ENCODE measurements at places on chromosomes 11 and 22.

GRCh38 chr11:7982582-7983119, 4.5 kb upstream of the EIF3F start:
- no peak for DNase-seq

- DNase-seq, result no peak
Observed at GRCh38 chr22:20624161-20624616, 116.8 kb downstream of the MED15 start.

DNA sequence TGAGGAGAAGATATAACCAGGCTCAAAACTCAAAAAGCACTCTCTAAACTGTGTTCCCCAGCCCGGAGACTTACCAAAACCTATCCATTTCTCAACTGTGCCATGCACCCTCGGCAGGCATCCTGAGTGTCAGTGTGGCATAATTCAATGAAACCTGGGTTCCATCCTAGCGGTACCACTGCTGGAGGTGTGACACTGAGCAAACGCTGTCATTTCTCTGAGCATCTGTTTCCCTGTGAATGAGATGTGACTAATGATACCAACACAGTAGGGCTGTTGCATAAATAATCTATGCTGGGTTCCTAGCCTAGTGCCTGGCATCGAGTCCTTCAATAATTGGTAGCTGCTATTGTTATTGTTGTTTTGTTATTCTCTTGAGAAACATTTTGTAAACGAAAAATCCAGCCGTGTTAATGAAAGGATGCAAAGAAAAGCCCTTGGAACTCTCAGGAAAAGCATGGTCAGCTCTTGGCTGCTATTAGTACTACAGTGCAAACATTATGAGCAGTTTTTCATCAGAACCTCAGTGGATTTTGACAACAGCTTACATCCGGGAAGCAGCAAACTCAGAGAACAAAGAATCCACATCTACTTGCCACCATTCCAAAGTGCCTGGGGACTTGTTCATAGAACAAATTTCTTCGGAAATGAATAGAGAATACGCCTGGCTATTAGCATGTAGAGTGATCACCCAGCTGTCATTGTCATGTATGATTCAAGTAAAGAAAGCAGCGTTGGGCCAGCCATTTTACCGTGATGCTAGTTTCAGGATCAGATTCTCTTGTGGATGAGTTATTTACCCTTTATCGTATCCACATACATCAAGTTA, 53.7 kb downstream of the TECTA start:
- no peak for DNase-seq

DNA sequence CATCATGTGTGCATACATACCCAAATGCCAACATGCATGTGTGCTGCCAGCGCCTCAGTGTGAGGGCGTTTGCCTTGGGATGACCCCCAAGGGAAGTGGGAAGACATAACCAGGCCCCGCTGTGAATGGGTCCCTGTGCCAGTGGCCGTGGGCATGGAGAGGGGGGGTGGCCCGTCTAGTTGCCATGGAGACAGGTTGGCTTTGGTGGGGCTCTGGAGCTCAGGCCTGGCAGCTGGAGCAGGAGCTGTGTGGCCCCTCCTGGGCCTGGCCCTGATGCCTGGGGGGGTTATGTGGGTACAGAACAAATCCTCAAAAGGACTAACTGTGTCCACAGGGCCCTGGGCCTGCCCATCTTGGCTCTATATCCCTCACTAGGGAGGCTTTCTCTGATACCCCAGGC, 8.0 kb downstream of the SYT7 start:
- no peak for DNase-seq

DNA sequence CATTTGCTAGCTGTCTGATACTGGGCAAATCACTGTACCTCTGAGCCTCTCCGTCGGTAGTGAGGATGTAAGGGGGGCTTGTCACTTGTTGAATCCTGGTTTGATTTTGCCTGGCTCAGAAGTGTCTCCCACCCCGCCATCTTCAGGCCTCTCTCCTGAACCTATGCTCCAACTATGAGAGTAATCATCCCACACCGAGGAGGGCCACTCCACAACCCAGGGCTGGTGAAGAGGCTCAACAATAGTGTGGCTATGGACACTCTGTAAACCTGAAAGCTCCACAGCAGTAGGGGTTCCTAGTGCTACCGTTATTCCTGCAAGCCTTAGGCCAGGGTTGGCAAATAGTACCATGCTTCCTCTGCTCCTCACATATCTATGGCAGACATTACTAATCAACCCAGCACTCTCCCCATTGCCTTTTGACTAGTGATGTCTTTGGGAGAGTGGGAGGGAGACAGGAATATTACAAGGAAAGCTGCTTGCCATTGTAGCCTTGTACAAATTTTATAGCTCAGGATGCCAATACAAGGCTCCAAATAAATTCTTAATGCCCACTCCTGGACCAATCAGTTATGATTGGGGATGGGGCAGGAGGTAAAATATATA, 134.0 kb upstream of the TEAD1 start:
- no peak for DNase-seq

GRCh38 chr11:43992183-43992582, 49.7 kb downstream of the C11orf96 start:
- DNase-seq, result no peak

DNA sequence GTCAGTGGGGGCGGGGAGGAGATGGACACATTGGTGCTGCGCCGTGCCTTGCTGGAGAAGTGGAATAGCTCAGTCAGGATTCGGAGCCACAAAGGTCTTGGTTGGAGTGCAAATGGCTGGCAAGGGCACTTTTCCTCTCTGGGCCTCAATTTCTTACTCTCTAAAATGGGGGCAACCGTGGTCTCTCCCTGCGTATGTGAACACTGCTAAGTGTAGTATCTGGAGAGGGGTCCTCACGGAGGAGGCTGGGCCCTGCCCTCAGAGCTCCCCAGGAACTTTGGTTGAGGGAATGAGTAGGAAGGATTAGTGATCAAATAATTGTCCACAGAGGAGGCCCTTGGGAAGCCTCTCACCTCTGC, 521 bp downstream of the P2RY6 start:
- DNase-seq, result no peak

GRCh38 chr11:93935826-93936225, 85.3 kb upstream of the HEPHL1 start:
- DNase-seq, result no peak

Data from substantia nigra (tissue), 51 donors.